ENCODE measurements at places on chromosomes 3 and 15. TPM values are rescaled to one million over a fixed set of nuclear protein-coding genes. Genes with fewer than 3 reads are reported as not detected.

GRCh38 chr3:128497305-128498126, 4.5 kb upstream of the GATA2 start:
- no peak overlapping the region for H3K27ac ChIP-seq
- H3K4me1 ChIP-seq, result peaks cover 8% of the 10 kb centered on the region
- peak overlapping the region; percentile 76 for H3K4me3 ChIP-seq
- no peaks in the 10 kb centered on the region for H3K36me3 ChIP-seq

GRCh38 chr3:55541016-55541415, 53.9 kb upstream of the WNT5A start:
- no peak for DNase-seq
- no peak overlapping the region for H3K27ac ChIP-seq
- no peaks in the 10 kb centered on the region for H3K4me1 ChIP-seq
- no peaks in the 10 kb centered on the region for H3K36me3 ChIP-seq

- peaks cover 44% of the 10 kb centered on the region for H3K27me3 ChIP-seq
- no peaks in the 10 kb centered on the region for H3K4me1 ChIP-seq
Observed at GRCh38 chr3:36380221-36381031, at the start of gene STAC. Gene STAC (plus strand): TSS chr3:36380504. CDS start chr3:36380644, 140 bp downstream.

DNA sequence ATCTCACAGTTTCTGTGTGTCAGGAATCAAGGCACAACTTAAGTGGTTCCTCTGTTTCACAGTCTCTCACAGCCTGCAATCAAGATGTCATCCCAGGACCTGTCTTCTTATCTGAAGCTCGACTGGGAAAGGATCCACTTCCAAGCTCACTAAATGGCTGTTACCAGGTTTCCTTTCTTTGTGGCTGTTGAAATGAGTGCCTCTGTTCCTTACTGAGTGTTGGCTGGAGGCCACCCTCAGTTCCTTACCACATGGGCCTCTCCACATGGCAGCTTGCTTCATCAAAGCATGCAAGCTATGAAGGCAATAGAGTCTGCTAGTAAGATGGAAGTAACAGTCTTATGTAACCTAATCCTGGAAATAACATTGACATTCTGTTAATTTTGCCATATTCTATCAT, 174.0 kb downstream of the ERC2 start:
- no peaks in the 10 kb centered on the region for H3K36me3 ChIP-seq
- H3K27me3 ChIP-seq, result no peaks in the 10 kb centered on the region
- no peak overlapping the region for H3K4me3 ChIP-seq
- no peak for DNase-seq

GRCh38 chr3:55658690-55659562, 171.8 kb upstream of the WNT5A start:
- H3K27me3 ChIP-seq, result no peaks in the 10 kb centered on the region
- no peaks in the 10 kb centered on the region for H3K4me1 ChIP-seq
- no peak overlapping the region for H3K4me3 ChIP-seq
- H3K27ac ChIP-seq, result no peak overlapping the region
- H3K36me3 ChIP-seq, result no peaks in the 10 kb centered on the region

DNA sequence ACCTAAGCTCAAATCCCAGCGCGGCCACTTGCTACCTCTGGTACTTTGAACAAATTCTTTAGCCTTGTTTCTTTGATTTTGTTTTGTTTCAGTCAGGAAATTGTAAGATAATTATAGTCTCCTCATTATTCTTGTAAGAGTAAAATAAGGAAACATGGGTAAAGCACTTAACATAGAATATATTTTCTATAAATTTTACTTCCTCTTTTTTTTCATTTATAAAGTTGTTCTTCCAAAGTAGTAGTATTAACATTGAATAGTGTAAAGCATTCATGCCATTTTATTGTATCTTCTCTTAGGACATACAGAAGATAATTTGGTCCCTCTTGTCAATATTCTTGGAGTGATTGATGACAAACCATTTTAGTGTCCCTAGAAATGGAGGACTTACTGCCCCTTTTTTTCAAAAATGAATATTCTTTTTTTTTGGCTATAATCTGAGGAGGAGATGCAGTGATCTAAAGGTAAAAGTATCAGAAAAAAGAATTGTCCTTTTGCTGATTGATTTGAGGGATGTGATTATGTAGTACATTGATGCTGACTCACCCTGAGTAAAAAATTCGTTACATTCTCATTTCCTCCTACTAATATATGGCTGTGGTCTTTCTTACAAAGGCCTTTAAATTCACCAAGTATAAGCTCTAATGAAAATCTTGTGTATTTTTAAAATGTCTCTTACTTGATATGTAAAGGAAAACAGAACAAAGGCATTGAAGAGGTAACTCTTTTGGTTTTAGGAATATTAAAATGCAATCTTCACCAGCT, 51.0 kb downstream of the ALCAM start:
- DNase-seq, result no peak
- H3K4me1 ChIP-seq, result no peaks in the 10 kb centered on the region
- no peak overlapping the region for H3K27ac ChIP-seq
- no peak overlapping the region for H3K4me3 ChIP-seq
- no peaks in the 10 kb centered on the region for H3K36me3 ChIP-seq

The EIF3J gene
- total RNA-seq, result 76.5 TPM

DNA sequence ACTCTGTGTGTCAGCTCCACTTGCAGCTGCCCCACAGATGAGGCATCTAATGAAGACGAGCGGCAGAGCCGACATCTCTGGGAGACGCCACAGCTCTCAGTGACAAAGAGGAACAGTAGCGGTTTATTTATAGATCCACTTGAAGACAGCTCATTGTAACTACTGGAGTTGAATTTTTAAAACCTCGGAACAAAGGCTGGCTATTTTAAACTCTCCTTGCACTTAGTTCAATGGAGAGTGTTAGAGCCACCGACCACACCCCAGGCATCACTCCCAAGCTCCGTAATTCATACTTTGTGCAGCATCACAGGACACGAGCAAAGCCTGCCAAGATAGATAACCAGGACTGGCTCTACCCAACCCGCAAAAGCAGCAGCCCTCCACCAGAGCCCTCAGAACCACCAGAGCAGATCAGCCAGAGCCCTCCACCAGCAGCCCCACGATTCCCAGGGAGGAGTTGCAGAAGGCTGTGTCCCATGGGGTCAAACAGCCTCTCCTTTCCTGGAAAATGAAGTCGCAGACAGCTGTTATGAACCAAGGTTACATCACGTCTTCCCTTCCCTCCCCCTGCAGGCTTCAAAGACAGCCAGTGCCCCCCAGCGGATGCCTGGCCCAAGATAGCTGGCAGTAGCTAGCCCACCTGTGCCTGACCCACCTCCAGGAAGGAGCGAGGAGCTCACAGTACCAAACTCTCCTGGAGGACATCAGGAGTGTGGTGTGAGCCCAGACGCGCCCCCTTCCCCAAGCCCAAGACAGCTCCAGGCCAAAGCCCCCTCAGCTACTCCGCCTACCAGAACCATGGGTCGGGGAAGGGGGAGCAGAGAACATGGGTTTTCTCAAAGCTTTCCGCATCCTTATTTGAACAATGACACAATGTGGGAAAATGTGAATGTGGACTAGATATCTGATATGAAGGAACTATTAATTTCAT, 45.7 kb downstream of the POC1A start:
- H3K27me3 ChIP-seq, result no peaks in the 10 kb centered on the region
- H3K4me3 ChIP-seq, result no peak overlapping the region
- no peaks in the 10 kb centered on the region for H3K36me3 ChIP-seq
- H3K27ac ChIP-seq, result peak overlapping the region; percentile 36
- H3K4me1 ChIP-seq, result no peaks in the 10 kb centered on the region

DNA sequence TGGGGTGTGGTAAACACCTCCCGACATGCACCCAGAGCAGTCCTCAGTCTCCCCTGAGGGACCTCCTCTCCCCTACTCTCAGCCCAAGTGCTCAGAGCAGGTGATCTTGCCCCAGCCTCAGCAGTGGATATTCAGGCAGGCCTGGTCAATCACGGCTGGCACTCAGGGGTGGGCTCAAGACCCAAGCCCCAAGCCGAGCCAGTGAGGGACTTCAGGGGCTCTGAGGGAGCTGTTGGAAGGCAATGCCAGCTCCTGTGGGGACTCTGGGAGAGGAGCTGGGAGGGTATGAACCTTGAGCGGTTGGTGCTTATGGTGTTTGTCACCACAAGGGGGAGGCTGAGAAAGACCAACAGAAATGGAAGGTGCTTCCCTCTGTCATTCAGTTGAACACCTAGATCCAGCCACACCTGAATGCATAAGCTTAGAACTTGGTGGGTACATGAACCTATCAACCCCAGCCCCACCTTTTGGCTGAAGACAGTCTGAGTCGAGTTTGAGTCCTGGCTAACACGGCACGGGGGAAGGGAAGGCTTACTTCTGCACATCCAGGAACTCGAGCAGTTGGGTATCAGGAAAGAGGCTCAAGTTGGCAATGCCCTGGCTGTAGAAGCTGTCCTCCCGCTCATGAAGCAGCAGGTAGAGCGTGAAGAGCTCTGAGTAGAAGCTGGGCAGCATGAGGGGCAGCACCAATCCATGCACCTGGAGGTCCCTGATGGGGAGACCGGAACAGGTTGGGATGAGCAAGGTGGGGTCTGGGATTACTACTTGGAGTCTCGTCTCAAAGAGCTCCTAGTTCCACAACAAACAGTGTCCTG, 19.2 kb downstream of the ALS2CL start:
- peak; percentile 64 for DNase-seq
- no peaks in the 10 kb centered on the region for H3K4me1 ChIP-seq
- H3K36me3 ChIP-seq, result no peaks in the 10 kb centered on the region
- no peaks in the 10 kb centered on the region for H3K27me3 ChIP-seq

GRCh38 chr15:88480981-88481380, 13.5 kb downstream of the MRPS11 start:
- no peak overlapping the region for H3K27ac ChIP-seq
- peaks cover 29% of the 10 kb centered on the region for H3K4me1 ChIP-seq
- H3K36me3 ChIP-seq, result peaks cover 13% of the 10 kb centered on the region
- DNase-seq, result no peak

GRCh38 chr3:119098619-119099222, 47.2 kb upstream of the TEX55 start:
- no peak overlapping the region for H3K27ac ChIP-seq
- no peaks in the 10 kb centered on the region for H3K27me3 ChIP-seq
- no peak for DNase-seq
- H3K4me1 ChIP-seq, result peaks cover 2% of the 10 kb centered on the region
- no peak overlapping the region for H3K4me3 ChIP-seq

GRCh38 chr3:197165890-197166289, 132.5 kb downstream of the DLG1 start:
- DNase-seq, result no peak
- H3K27ac ChIP-seq, result no peak overlapping the region
- peaks cover 5% of the 10 kb centered on the region for H3K4me1 ChIP-seq

GRCh38 chr15:100103828-100104227, 237.9 kb downstream of the ADAMTS17 start:
- no peaks in the 10 kb centered on the region for H3K27me3 ChIP-seq
- H3K36me3 ChIP-seq, result no peaks in the 10 kb centered on the region
- H3K4me1 ChIP-seq, result no peaks in the 10 kb centered on the region
- no peak for DNase-seq
- H3K4me3 ChIP-seq, result no peak overlapping the region

The GOLGA6L7 gene
- total RNA-seq, result not detected

DNA sequence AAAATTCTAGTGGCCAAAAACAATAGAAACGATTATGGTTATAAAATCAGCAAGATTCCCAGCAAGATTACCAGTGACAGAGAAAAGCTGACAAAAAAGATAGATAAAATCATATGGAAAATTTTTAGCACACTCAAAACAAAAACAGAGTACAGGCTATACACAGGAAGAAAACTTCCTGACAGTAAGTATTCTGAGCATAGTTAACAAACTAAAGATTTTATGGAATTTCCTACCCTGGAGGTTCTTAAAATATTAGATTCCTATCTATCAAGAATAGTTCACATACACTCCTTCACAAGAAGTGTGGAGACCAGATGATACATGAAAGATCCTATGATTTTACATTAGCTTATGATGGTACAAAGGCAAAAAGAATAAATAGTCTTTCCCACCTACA, 50.8 kb downstream of the ZNF148 start:
- H3K36me3 ChIP-seq, result peaks cover 30% of the 10 kb centered on the region
- H3K4me1 ChIP-seq, result no peaks in the 10 kb centered on the region
- no peak overlapping the region for H3K27ac ChIP-seq
- no peaks in the 10 kb centered on the region for H3K27me3 ChIP-seq

GRCh38 chr3:46065750-46066256, 38.5 kb upstream of the XCR1 start:
- no peak overlapping the region for H3K27ac ChIP-seq
- H3K4me3 ChIP-seq, result no peak overlapping the region
- no peak for DNase-seq
- no peaks in the 10 kb centered on the region for H3K36me3 ChIP-seq
- H3K27me3 ChIP-seq, result no peaks in the 10 kb centered on the region

GRCh38 chr3:154384479-154384878, 45.5 kb downstream of the GPR149 start:
- no peaks in the 10 kb centered on the region for H3K36me3 ChIP-seq
- H3K4me3 ChIP-seq, result no peak overlapping the region
- no peak for DNase-seq
- H3K27ac ChIP-seq, result no peak overlapping the region
- H3K4me1 ChIP-seq, result peaks cover 4% of the 10 kb centered on the region

DNA sequence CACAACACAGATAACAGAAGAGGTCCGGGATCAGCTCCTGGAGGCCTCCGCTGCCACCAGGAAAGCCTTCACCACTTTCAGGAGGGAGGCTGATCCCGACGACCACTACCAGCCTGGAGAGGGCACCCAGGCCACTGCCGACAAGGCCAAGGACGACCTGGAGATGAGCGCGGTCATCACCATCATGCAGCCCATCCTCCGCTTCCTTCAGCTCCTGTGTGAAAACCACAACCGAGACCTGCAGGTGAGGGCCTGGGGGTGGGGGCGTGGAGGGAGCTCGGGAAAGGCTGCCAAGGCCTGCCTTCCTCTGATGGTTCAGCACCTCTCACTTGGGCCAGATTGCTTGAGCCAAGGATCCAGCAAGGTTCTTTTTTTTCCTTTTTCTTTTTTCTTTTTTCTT, 210.7 kb upstream of the BHLHE40 start:
- no peak for DNase-seq
- H3K27ac ChIP-seq, result no peak overlapping the region
- H3K4me1 ChIP-seq, result no peaks in the 10 kb centered on the region

The OR4F15 gene
- total RNA-seq, result not detected

The CASR gene
- 0.02 TPM for total RNA-seq

DNA sequence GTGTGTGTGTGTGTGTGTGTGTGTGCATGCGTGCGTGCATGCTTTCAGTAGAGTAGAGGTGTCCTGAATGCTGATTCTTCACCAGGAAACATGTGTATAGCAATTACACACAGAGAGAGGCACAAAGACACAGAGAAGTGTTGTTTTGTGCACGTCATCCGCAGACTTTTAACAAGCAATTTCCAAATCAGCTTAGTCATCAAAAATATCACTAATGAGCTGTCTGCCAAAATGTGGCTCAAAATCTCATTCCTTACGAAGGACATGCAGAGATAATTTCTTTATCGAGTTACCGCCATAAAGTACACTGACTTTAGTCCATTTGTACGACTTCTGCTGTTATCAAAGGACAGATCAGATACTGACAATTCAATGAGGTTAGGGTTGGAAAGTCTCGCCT, 274.9 kb upstream of the RARB start:
- no peak overlapping the region for H3K4me3 ChIP-seq
- no peak overlapping the region for H3K27ac ChIP-seq

The HRG gene
- not detected for total RNA-seq

The HDC gene
- total RNA-seq, result not detected

GRCh38 chr3:194492001-194492400, 5.2 kb upstream of the ATP13A3 start:
- H3K27me3 ChIP-seq, result peaks cover 5% of the 10 kb centered on the region
- peaks cover 11% of the 10 kb centered on the region for H3K4me1 ChIP-seq
- DNase-seq, result no peak
- no peak overlapping the region for H3K4me3 ChIP-seq
- no peak overlapping the region for H3K27ac ChIP-seq
- H3K36me3 ChIP-seq, result no peaks in the 10 kb centered on the region
